Large intestine (tissue), 12 donors: ENCODE measurements at places on chromosomes 5 and 9.
A peak's percentile ranks its signal among the peaks of the same experiment; 100 is the strongest.

DNA sequence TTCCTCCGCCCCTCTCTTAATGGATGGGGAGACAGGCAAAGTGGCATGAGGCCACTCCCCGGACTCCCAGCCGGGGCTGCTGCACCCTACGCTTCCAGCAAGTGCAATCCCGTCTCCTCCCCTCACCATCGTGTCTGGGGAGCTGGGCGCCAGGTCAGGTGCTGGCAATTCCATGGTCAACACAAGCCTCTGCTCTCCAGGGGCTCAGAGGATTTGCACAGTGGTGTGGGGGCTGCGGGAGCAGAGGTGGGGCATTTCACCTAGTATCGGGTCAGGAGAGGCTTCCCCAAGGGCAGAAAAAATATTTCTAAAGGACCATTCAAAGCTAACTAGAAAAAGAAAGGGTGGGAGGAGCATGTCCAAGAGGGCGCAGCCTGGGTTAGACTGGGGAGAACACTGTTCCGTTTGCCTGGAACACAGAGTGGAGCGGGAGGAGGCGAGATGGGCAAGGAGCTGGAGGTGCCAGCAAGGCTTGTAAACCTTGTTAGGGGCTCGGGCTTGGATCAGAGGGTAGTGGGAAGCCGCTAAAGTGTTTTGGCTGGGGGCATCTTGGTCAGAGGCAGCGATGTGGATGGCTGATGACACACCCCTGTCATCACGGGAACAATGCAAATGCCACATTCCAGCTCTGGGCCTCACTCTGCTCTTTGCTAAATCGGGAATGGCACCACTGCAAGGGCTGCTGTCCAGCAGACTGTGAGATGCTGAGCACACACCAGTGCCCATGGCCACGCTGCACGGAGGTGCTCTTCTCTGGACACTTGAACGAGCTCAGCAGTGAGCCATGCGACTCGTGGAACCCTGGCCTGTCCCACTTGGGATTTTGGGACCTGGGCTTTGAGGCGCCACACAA is 191.7 kb downstream of the CDK5RAP2 start:
- DNase-seq: no peak

DNA sequence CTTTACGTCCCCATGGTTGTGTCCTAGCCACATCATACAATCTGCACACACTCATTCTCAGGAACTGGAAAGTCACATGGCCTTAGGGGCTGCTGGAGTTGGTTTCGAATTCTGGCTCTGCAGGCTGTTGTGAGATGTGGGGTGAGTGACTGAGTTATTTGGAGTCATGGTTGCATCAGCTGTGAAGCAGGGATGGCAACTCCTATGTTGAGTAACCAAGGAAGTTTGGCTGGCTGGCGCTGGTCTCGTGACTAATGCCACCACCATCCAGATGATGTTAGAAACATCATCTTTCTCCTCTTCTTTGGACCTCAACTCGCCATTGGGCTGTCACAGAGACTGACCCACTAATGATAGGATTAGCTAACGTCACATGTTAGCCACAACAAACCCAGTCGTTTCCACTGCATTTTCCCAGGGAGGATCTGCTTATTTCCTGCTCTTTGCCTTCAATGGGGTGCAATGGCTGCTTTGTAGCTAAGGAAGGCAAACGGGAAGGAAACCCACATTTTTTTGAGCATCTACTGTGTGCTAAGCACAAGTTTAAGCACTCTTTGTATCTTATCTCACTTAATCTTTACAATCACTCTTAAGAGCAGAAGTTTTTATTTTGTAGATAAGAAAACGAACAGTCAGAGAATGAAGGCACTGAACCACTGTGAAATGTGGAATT is 78.1 kb upstream of the UBTD2 start:
- no peak for DNase-seq

- DNase-seq: no peak
These were observed 39.8 kb downstream of the LNPEP start for GRCh38 chr5:96975656-96976055.

- DNase-seq: peak; percentile 54
These were observed 604.5 kb upstream of the KLF4 start for GRCh38 chr9:108093773-108094675.

DNA sequence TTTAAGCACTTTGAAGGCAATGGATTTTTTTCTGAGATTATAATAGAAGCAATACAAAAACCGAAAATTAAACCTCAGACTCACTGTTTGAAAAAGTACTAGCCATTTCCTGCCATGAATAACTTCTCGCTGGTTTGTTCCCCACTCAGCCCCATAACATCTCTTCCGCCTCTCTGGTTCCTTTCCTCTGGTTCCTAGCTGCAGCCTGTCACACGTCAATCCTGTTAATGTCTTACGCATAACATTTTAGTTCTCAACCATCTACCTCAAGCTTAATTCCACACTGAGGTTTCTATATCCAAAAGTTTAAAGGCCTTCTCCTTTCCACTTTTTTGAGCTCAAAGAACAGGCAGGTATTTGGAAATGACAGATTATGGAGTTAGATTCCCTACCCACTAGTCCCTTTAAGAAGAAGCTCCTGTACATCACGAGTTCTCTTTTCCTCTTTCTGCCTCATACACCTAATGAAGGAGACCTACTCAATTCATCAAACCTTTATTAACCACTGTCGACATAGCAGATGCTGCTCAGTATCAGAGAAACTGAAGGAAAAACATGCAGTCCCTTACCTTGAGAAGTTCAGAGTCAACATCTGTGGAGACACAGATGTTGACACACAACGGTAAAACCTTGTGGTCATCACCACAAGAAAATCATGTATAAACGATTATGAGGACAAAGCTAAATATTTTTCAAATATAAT is 243.0 kb upstream of the PTGER4 start:
- peak; percentile 17 for DNase-seq

DNA sequence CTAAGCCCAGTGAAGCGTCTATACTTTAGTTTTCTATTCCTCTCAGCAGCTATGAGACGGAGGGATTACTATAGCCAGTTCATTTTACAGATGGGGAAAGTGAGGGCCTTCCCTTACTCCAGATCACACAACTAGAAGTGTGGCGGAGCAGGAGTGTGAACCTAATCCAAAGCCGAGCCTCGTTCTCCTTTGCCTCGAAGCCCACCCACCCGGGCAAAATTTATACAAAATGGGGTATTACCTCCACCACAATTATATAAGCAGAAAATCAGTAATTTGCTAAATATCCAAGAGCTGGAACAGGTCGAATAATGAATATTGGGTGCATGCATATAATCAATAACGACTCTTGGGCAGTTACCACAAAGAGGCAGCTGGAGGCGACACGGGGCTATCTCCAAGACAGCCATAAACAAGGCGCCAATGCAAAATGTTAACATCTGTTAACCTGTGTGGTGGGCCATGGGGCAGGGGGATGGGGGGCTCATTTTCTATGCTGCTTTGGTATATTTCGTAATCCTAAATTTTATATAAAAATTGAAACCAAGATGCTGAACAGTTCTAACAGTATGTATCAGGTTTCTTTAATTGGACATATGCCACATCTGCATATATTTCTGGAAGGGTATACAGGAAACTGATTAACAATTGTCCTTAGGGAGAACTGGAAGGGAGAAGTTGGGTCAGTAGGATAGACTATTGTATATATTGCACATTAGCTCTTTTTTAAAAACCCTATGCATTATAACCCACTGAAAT is 1.2 kb upstream of the RNF44 start:
- DNase-seq: no peak

GRCh38 chr9:93648181-93648580 is 71.8 kb downstream of the PHF2 start:
- DNase-seq: no peak

DNA sequence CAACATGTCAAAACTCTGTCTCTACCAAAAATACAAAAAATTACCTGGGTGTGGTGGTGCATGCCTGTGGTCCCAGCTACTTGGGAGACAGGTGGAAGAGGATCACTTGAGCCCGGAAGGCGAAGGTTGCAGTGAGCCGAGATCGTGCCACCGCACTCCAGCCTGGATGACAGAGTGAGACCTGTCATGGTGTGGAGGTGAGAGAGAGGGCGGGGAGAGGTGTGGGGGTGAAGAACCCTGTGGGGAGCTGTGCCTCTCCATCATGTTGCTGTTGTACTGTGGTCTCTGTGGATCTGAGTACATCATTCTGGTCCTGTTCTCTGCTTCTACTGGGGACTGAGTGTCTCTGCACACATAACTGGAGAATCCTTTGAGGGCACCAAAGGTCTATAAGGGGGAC is 11.3 kb upstream of the SLC34A1 start:
- DNase-seq: no peak

- DNase-seq: no peak
These were observed 71.5 kb downstream of the SLIT3 start for GRCh38 chr5:169229342-169229892.

DNA sequence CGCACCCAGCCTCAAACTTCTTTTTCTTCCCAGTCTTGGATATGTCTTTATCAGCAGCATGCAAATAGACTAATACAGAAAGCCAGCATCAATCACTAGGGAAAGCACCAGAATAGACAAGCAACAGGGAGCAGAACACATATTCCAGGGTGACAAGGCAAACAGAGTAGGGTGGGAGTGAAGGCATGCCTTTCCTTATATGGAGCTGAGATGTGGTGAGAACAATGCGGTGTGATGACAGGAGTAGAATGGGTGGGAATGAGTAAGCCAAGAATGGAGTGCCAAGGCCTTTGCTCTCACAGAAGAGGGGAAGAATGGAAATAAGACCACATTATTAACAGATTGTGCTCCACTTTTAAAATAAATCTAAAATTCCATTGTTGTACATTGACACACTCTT is 115.6 kb downstream of the CETN3 start:
- no peak for DNase-seq

- DNase-seq: no peak
These were observed 51.1 kb downstream of the AHRR start for GRCh38 chr5:372556-372995.

DNA sequence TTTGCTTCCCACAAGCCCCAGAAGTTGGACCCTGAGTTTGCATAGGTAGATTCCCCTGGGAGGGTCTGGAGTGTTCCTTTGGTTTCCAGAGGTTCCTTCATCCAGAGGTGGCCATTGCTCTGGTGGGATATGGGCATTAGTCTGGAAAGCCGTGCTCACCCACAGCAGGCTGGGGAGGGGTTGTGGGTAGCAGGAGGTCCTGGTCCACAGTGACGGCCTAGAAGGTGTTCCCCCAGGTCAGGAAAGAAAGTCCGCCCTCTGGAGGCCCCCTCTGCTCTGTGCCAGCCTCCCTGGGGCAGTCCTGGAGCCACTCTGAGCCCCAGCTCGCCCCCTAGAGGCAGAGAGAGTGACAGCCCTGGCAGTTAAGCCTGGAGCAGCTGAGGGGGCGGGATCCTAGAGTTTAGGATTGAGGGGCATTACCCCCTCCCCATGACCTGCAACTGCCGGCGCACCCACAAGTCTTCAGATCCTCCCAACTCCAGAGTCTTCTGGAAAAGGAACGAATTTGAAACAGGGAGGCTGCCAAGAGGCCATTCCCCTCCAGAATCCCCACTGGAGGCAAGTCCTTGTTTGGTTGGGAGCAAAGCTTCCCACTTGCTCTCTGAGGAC is 36.8 kb downstream of the NDST1 start:
- peak; percentile 68 for DNase-seq

- no peak for DNase-seq
These were observed 417.0 kb downstream of the ARHGEF28 start for GRCh38 chr5:74042959-74043358.

- no peak for DNase-seq
These were observed 13.2 kb downstream of the DOCK8 start for GRCh38 chr9:227860-228259.

DNA sequence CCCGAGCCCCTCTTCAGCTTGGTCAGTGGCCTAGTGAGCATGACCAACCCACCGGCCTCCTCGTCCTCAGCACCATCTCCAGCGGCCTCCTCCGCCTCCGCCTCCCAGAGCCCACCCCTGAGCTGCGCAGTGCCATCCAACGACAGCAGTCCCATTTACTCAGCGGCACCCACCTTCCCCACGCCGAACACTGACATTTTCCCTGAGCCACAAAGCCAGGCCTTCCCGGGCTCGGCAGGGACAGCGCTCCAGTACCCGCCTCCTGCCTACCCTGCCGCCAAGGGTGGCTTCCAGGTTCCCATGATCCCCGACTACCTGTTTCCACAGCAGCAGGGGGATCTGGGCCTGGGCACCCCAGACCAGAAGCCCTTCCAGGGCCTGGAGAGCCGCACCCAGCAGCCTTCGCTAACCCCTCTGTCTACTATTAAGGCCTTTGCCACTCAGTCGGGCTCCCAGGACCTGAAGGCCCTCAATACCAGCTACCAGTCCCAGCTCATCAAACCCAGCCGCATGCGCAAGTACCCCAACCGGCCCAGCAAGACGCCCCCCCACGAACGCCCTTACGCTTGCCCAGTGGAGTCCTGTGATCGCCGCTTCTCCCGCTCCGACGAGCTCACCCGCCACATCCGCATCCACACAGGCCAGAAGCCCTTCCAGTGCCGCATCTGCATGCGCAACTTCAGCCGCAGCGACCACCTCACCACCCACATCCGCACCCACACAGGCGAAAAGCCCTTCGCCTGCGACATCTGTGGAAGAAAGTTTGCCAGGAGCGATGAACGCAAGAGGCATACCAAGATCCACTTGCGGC is 1.8 kb downstream of the EGR1 start:
- DNase-seq: no peak

GRCh38 chr5:61941637-61942036 is 364.4 kb upstream of the KIF2A start:
- no peak for DNase-seq

- DNase-seq: no peak
These were observed 85.4 kb upstream of the PRRC1 start for GRCh38 chr5:127431977-127432585.

DNA sequence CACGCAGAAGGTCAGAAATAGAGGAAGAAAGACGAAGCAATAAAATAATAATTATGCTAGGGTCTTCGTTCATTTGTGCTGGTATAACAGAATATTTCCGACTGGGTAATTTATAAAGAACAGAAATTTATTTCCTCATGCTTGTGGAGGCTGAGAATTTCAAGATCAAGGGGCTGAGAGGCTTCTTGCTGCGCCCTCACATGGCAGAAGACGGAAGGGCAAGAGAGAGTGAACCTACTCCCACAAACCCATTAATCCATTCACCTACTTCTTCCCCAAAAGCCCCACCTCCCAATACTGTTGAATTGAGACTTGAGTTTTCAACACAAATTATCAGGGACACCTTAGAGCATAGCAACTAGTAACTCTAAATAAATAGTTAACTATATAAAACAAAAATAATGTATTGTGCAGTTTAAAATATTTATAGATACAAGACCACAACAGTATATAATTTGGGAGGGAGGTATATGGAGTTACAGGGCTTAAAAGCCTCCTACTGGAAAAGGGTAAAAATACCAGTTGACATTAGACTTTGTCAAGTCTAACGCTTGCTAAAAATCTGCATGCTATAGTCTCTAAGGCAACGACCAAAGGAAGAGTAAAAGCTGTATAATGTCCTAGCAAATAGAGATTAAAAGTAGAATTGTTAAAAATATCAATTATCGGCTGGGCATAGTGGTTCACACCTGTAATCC is 40.3 kb upstream of the NAA35 start:
- no peak for DNase-seq

GRCh38 chr5:140342896-140343295 is 3.5 kb downstream of the HBEGF start:
- DNase-seq: no peak

GRCh38 chr9:94054716-94055115 is 29.5 kb upstream of the PTPDC1 start:
- DNase-seq: no peak

GRCh38 chr9:93823245-93824072 is 131.7 kb downstream of the BARX1 start:
- no peak for DNase-seq
